Neural progenitor cell (in vitro differentiated cells): ENCODE measurements at places on chromosomes 6 and 20. TPM values are rescaled to one million over a fixed set of nuclear protein-coding genes. Genes with fewer than 3 reads are reported as not detected.
A peak's percentile ranks its signal among the peaks of the same experiment; 100 is the strongest.

GRCh38 chr6:126890055-126890454 is 228.4 kb upstream of the RSPO3 start:
- H3K36me3 ChIP-seq = no peaks in the 10 kb centered on the region
- H3K4me1 ChIP-seq = no peaks in the 10 kb centered on the region
- no peak overlapping the region for H3K27ac ChIP-seq
- no peak overlapping the region for H3K4me3 ChIP-seq
- DNase-seq = no peak

GRCh38 chr6:124132256-124132655 is 328.6 kb downstream of the NKAIN2 start:
- H3K4me3 ChIP-seq = no peak overlapping the region
- H3K27ac ChIP-seq = no peak overlapping the region
- H3K36me3 ChIP-seq = no peaks in the 10 kb centered on the region
- DNase-seq = no peak
- no peaks in the 10 kb centered on the region for H3K27me3 ChIP-seq

GRCh38 chr6:113876695-113877094 is 19.6 kb downstream of the MARCKS start:
- H3K4me1 ChIP-seq = no peaks in the 10 kb centered on the region
- no peak for DNase-seq
- H3K27me3 ChIP-seq = no peaks in the 10 kb centered on the region
- H3K36me3 ChIP-seq = no peaks in the 10 kb centered on the region

- no peak overlapping the region for H3K27ac ChIP-seq
- H3K4me1 ChIP-seq = peaks cover 5% of the 10 kb centered on the region
- peak overlapping the region; percentile 82 for H3K4me3 ChIP-seq
- H3K27me3 ChIP-seq = peaks cover 33% of the 10 kb centered on the region
- DNase-seq = peak; percentile 85
Measured at GRCh38 chr6:71420095-71420692, 131.6 kb downstream of the OGFRL1 start.

GRCh38 chr6:162070639-162071038 is 656.9 kb downstream of the PRKN start:
- no peaks in the 10 kb centered on the region for H3K4me1 ChIP-seq
- no peak overlapping the region for H3K4me3 ChIP-seq
- no peaks in the 10 kb centered on the region for H3K27me3 ChIP-seq
- no peak for DNase-seq
- no peaks in the 10 kb centered on the region for H3K36me3 ChIP-seq

DNA sequence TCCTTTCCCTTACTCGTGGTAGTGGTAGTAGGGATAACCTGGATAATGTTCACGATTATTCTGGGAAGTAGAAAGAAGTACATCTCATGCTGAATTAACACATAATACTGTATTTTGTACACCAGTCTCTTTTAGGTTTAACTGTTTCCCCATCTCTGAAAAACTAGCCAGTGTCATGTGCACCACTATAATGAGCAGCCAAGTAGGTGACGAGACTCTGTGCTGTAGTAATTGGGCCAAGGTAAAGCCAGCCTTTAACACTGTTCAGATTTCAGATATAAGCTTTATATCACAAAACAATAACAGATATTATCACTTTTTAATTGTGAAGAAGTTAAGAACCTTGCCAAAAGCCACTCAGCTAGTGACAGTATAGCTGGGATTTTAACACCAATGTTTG is 100.9 kb upstream of the ENPP5 start:
- H3K27ac ChIP-seq = no peak overlapping the region
- no peaks in the 10 kb centered on the region for H3K4me1 ChIP-seq
- H3K36me3 ChIP-seq = no peaks in the 10 kb centered on the region
- DNase-seq = no peak

Gene PAK5
- total RNA-seq = 1.6 and 1.9 TPM in 2 replicates

- H3K27me3 ChIP-seq = no peaks in the 10 kb centered on the region
- H3K4me1 ChIP-seq = no peaks in the 10 kb centered on the region
- DNase-seq = peak; percentile 9
- H3K4me3 ChIP-seq = no peak overlapping the region
- H3K27ac ChIP-seq = no peak overlapping the region
- H3K36me3 ChIP-seq = no peaks in the 10 kb centered on the region
Measured at GRCh38 chr6:2695454-2696095, 55.1 kb downstream of the MYLK4 start.

Gene TAP2
- 2.8 and 2.9 TPM in 2 replicates for total RNA-seq

DNA sequence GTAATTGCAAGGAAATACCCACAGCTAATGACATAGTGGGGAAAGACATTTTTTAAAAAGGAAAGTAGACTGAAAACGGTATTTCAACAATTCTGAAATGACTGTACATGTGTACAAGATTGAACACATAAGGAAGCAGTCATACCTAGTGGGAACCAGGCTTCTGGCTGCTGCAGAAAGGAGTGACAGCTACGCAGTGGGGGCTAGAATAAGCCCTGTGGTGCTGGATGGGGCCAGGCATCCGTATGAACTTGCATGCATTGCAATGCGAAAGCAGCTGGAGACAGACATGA is 54.9 kb upstream of the GPR31 start:
- H3K4me1 ChIP-seq = no peaks in the 10 kb centered on the region
- no peaks in the 10 kb centered on the region for H3K27me3 ChIP-seq
- no peak overlapping the region for H3K4me3 ChIP-seq
- DNase-seq = no peak
- H3K36me3 ChIP-seq = no peaks in the 10 kb centered on the region

- H3K27ac ChIP-seq = peak overlapping the region; percentile 93
- no peaks in the 10 kb centered on the region for H3K27me3 ChIP-seq
- H3K4me1 ChIP-seq = peaks cover 84% of the 10 kb centered on the region
- no peaks in the 10 kb centered on the region for H3K36me3 ChIP-seq
- H3K4me3 ChIP-seq = no peak overlapping the region
Measured at GRCh38 chr6:98039443-98039842, 756.4 kb upstream of the MMS22L start.

DNA sequence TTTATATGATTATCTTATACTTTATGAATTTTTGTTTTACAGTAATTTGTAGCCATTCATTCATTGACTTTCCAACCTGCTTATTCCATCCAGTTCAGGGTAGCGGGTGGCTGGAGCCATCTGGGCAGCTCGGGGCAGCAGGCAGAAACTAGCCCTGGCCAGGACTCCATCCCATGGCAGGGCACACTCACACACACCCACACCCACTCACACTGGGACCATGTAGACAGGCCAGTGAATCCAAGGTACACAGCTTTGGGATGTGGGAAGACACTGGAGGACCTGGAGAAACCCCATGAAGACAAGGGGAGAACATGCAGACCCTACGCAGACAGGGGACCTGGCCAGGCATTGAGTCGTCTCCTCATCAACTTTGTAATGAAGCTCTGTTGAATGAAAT is 84.8 kb downstream of the ADGRG6 start:
- H3K27ac ChIP-seq = no peak overlapping the region
- DNase-seq = no peak
- H3K4me1 ChIP-seq = no peaks in the 10 kb centered on the region
- no peak overlapping the region for H3K4me3 ChIP-seq
- H3K27me3 ChIP-seq = no peaks in the 10 kb centered on the region
- no peaks in the 10 kb centered on the region for H3K36me3 ChIP-seq

DNA sequence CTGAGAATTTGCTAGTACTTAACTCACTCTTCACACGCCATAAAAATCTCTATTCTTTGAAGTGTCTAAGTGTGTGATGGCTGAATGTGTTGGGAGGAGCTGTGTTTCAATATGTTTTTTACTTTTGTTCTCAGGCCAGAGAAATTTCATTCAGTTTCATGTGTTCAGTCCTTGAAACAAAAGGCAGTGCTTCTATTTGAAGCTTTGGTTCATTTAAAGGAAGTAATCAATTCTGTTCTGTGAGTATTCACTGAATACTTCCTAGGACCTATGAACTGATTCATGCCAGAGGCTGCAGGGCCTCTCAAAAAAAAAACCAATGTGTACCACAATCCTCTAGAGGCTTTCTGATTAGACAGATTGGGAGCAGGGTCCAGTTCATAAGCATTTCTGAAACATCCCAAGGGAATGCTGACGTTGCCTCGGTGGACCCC is 12.4 kb upstream of the F13A1 start:
- no peaks in the 10 kb centered on the region for H3K36me3 ChIP-seq
- H3K27me3 ChIP-seq = no peaks in the 10 kb centered on the region
- no peak overlapping the region for H3K4me3 ChIP-seq
- no peaks in the 10 kb centered on the region for H3K4me1 ChIP-seq

GRCh38 chr6:49782725-49783124 is 4.4 kb downstream of the PGK2 start:
- no peaks in the 10 kb centered on the region for H3K36me3 ChIP-seq
- H3K4me3 ChIP-seq = no peak overlapping the region
- no peak overlapping the region for H3K27ac ChIP-seq
- H3K4me1 ChIP-seq = no peaks in the 10 kb centered on the region
- DNase-seq = no peak
- H3K27me3 ChIP-seq = no peaks in the 10 kb centered on the region

Gene KCNB1
- 0.97 and 1.0 TPM in 2 replicates for total RNA-seq

DNA sequence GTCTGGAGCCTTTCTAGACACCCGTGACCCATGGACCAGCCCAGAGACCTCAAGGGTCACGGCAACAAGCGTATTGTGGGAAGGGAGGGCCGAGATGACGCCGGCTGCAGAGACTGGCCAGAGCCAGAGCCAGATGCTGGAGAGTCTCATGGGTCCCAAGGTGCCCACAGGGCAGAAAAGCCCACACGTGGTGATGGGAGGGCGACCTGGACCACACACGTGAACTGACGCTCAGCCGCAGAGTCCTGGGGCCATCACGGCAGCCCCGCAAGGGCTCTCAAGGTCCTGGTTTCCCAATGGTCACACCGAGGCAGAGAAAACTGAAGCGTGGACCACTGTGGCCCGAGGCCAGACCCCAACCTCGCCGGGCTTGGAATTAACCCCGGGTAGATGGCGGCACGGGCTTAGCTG is 92.6 kb downstream of the YTHDF1 start:
- DNase-seq = no peak
- peaks cover 1% of the 10 kb centered on the region for H3K27me3 ChIP-seq
- no peaks in the 10 kb centered on the region for H3K4me1 ChIP-seq
- H3K36me3 ChIP-seq = no peaks in the 10 kb centered on the region
- H3K27ac ChIP-seq = no peak overlapping the region

- H3K4me1 ChIP-seq = no peaks in the 10 kb centered on the region
- H3K27me3 ChIP-seq = no peaks in the 10 kb centered on the region
- no peak overlapping the region for H3K4me3 ChIP-seq
- DNase-seq = no peak
- no peaks in the 10 kb centered on the region for H3K36me3 ChIP-seq
Measured at GRCh38 chr6:160775792-160776580, 73.9 kb downstream of the PLG start.

Gene TBC1D7
- 52.8 and 54.9 TPM in 2 replicates for total RNA-seq

Gene DACT2
- 0.36 and 5.5 TPM in 2 replicates for total RNA-seq

- peaks cover 36% of the 10 kb centered on the region for H3K4me1 ChIP-seq
- no peak overlapping the region for H3K27ac ChIP-seq
- H3K4me3 ChIP-seq = no peak overlapping the region
- no peak for DNase-seq
- no peaks in the 10 kb centered on the region for H3K36me3 ChIP-seq
Measured at GRCh38 chr6:37938909-37939308, 119.4 kb downstream of the ZFAND3 start.

GRCh38 chr6:113120224-113120581 is 736.9 kb upstream of the MARCKS start:
- DNase-seq = no peak
- H3K27ac ChIP-seq = no peak overlapping the region
- no peaks in the 10 kb centered on the region for H3K4me1 ChIP-seq
- H3K27me3 ChIP-seq = no peaks in the 10 kb centered on the region
- peaks cover 3% of the 10 kb centered on the region for H3K36me3 ChIP-seq

DNA sequence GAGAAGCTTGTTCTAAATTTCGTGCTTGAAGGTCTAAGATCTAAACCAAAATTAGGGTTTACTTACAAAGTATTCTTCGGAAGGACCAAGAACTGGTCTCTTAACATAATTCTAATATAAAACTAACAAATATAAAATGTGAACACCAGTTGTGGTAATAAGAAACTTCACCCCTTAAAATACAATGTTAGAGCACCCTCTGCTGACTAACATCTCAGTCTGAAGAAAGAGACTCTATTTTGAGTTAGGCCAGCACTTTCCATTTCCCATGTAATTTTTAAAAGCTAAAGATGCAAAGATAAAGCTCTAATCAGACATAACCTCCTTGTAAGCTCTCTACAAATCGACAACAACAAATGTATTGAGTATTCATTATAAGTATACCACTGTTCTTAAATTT is 24.6 kb downstream of the ATG5 start:
- no peaks in the 10 kb centered on the region for H3K4me1 ChIP-seq
- no peaks in the 10 kb centered on the region for H3K27me3 ChIP-seq
- H3K36me3 ChIP-seq = no peaks in the 10 kb centered on the region
- DNase-seq = peak; percentile 11
- H3K4me3 ChIP-seq = no peak overlapping the region

GRCh38 chr20:623704-624103 is 13.6 kb upstream of the TCF15 start:
- H3K4me1 ChIP-seq = peaks cover 8% of the 10 kb centered on the region
- H3K27me3 ChIP-seq = no peaks in the 10 kb centered on the region
- H3K36me3 ChIP-seq = no peaks in the 10 kb centered on the region
- DNase-seq = no peak
- no peak overlapping the region for H3K4me3 ChIP-seq
- H3K27ac ChIP-seq = no peak overlapping the region

GRCh38 chr20:38062890-38063289 is 29.3 kb downstream of the RPRD1B start:
- H3K4me3 ChIP-seq = no peak overlapping the region
- H3K27me3 ChIP-seq = no peaks in the 10 kb centered on the region
- H3K27ac ChIP-seq = no peak overlapping the region
- H3K36me3 ChIP-seq = peaks cover 17% of the 10 kb centered on the region
- no peak for DNase-seq

DNA sequence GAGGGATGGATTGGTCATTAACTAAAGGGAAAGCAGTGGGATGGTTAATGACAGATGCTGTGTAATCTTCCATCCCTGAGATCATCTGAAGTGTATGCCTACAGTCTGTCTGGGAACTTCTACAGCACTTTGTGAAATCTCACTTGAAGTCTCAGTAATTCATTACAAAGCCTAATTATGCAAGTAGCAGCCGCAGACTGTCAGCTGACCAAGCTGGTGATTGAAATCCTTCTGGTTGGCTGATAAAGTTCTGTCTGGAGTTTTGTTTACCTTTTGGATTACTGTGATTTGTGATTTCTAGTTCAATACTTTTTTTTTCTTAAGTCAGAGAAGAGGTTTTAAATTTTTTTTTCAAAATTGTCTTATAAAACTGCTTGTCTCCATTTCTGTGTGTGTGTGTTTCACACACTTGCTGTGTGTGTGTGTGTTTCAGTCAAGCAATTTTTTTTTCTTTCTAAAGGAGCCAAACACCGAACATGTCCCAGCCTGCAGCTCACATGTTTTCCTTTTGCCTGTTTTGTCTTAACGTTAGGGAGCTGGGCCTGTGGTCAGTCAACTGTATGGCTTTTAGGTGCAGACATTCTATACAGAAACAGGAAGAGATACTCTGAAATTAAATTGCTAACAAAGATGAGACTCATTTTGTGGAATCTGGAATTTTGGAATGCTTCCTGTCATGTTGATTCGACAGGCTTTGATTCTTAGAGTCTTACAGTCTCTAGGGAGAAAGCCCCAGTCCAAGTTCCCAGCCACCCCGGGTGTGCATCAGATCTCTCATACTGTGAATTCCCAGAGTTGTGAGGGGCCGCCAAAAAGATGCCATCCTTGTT is 28.5 kb upstream of the ADGRF4 start:
- H3K4me1 ChIP-seq = peaks cover 39% of the 10 kb centered on the region
- H3K27me3 ChIP-seq = no peaks in the 10 kb centered on the region
- no peaks in the 10 kb centered on the region for H3K36me3 ChIP-seq
- peak overlapping the region; percentile 2 for H3K4me3 ChIP-seq
